ENCODE measurements at places on chromosomes 2 and 18. TPM values are rescaled to one million over a fixed set of nuclear protein-coding genes. Genes with fewer than 3 reads are reported as not detected.

PROKR1 gene
- 2.4 TPM for total RNA-seq

GRCh38 chr2:36137612-36138011, 218.0 kb upstream of the CRIM1 start:
- no peak for DNase-seq

AGFG1 gene
- total RNA-seq = 96.6 TPM

DNA sequence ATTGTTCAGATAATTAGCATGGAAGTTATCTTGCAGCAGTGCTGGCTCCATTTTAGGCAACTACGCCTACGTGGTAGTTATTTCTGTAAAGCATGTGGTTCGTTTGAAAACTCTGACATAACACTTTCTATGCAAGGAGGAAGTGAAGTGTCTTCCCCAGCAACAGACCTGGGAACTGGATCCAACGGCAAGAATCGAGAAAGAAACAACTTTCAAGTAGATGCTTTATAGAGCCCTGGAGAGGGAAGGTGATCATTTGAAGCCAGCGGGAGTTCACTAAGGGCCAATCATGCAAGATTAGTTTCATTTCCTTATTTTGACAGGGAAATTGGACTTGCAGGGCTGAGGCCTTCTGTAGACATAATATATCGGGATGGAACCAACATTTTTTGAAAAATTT, 218.3 kb downstream of the ACKR3 start:
- no peak for DNase-seq

GRCh38 chr2:239355724-239356123, 45.1 kb downstream of the HDAC4 start:
- DNase-seq = no peak

GAL3ST2 gene
- total RNA-seq = 0.85 TPM

GRCh38 chr2:73859721-73860586, 31.2 kb downstream of the STAMBP start:
- no peak for DNase-seq

FHOD3 gene
- 35.5 TPM for total RNA-seq

WIPF1 gene
- 12.1 TPM for total RNA-seq

DNA sequence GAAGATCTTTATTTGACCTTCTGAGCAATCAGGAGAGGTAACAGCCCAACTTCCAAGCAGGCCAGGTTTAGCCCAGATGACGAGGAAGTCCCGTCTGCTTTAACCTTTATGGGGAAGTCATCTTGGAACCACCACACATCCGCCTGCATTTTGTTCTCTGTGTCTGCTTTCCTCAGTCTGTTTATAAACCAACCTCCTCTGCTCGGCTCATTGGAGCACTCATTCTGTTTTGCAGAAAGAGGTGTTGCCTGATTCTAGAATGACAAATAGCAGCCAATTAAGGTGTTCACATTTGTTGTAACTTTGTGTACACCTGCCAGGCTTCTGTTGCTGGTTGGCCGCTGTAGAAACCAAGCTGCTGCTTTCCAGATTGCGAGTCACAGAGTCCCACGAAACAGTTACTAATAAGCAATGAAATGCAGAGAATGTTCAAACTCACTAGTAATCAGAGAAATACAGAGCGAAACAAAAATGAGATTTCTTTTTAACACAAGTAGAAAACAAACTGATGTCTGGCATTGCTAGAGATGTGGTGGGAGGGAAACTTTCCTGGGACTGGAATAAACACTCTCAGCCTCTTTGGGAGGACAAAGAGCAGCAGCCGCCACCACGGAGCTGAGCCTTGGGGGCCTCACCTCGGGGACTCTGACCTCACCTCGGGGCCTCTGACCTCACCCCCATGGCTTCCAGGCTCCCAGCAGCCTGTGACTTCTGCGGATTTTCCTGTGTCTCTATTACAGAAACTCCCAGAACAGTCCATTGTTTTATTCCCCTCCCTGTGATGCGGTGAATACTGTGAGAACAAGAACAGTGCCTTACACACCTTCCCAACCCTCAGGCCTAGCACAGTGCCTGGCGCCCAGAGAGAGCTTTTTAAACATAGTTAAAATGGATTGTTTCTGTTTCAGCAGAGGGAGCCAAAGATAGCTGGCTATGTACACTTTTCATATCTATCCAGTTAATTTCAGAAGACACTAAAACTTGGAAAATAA, 64.0 kb downstream of the MBP start:
- DNase-seq = no peak

DNA sequence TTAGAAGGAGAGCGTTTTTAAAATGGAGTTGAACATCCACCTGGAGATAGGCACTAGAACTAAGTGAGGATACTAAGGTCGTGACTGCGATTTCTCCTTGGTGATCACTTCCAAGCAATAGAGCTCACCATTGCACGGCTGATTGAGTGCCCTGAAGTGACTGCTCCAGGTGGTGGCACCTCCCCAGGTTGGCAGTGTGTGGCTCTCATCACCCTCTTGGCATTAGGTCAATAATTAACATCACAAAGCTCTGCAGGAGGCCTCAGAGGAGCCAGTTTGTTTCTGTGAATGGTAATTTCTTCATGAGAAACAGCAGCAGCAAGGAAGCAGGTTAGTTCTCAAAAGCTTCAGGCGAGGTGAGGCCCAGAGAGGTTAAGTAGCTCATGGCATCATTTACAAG, 259.6 kb downstream of the CLIP4 start:
- no peak for DNase-seq

DNA sequence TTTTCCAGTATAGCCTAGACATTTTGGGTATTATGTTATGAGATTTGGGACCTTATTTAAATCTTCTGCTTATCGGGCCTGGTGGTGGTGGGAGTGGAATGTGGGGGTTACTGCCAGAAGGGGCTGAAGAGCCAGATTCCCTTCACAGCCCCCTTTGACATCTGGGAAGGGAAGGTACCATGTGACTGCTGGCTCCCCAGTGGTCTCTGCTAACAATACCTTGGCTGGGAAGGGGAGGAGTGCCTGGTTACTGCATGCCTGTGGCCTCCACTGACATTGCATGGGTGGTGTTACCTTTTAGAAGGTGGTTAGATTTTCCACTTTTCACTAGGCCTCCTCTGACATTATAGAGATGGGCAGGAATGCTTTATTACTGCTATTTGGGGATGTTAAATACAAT, 8.0 kb downstream of the ATP9B start:
- no peak for DNase-seq

DNA sequence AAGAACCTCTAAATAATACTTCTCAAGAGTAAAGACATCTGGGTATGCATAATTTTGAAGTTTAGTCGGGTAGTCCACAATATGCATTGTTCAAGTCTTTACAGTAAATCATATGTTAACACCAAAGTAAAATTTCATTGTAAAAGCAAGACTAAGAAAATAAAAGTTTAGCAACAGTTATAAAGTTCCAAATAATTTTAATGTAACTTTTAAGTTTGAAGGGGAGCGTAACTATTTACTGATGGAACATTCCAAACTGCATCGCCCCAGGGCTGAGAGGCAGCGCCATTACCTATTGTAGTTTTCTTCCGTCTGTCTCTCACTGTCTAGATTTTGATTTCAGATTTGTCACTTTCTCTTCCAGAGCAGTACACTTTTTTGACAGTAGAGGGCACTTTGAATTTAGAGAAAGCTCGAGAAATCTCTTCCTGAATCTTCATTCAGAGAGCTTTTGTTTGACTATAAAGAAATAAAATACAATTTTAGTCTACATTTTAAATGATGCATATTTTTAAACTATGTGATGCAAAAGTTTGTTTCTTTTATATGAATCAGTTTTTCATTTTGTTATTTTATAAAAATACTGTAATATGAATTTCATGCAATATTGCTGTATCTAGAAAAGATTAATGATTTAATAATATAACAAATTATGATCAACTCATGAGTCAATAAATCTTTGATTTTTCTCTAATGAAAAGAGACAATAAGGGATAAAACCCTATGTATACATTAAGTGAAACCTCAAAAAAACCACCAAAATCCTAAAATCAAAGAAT, 389.8 kb downstream of the FIGN start:
- no peak for DNase-seq

GRCh38 chr2:20499387-20499786, 52.5 kb downstream of the RHOB start:
- DNase-seq = no peak

COL4A4 gene
- 26.1 TPM for total RNA-seq

CNDP1 gene
- total RNA-seq = not detected

SERPINB13 gene
- total RNA-seq = not detected

DNA sequence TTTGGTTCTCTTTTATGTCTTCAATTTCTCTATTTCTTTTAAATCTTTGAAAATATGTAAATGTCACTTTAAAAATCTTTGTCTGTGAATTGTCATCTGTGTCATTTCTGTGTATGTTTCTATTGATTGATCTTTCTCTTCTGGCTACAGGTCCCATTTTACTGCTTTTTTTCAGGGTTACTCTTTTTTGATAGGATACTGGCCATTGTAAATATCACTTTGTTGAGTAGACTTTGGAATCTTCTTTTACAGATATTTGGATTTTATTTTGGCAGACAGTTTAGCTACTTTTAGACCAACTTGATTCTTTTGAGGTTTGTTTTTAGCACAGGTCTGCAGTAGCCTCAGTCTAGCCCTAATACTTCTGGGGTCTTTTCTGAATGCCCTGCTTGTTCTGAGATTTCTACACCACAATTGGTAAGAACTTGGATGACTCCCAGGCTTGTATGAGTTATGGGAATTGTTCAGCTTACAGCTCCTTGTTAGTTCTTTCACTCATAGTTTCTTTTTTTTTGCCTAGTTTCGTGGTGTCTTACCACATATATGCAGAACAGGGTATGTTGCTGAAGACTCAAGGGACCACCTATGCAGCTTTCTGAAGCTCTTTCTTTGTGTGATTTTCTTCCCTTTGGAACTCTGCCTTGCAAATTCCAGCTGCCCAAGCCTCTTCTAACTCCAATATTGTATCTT, 122.2 kb downstream of the QPCT start:
- DNase-seq = no peak

CGREF1 gene
- total RNA-seq = 1.3 TPM

CYP1B1 gene
- 2.5 TPM for total RNA-seq

RESP18 gene
- total RNA-seq = not detected

HJURP gene
- 7.5 TPM for total RNA-seq

- DNase-seq = no peak
Observed at GRCh38 chr2:20806286-20806685, 16.6 kb downstream of the LDAH start.

- no peak for DNase-seq
Observed at GRCh38 chr2:179432751-179433150, 168.1 kb upstream of the SESTD1 start.

SNTG2 gene
- total RNA-seq = 1.4 TPM

- DNase-seq = no peak
Observed at GRCh38 chr2:217928324-217929181, 74.2 kb downstream of the TNS1 start.
